ENCODE measurements at places on chromosomes 6 and 20. TPM values are rescaled to one million over a fixed set of nuclear protein-coding genes. Genes with fewer than 3 reads are reported as not detected.

Gene WFDC12
- not detected for total RNA-seq

Gene PRRC2A
- total RNA-seq, result 111 TPM

Gene B4GALT5
- 31.7 TPM for total RNA-seq

Gene TPBG
- 28.1 TPM for total RNA-seq

Gene SNX5
- 232 TPM for total RNA-seq

Gene ERVFRD-1
- 0.24 TPM for total RNA-seq

Gene IP6K3
- 0.19 TPM for total RNA-seq

Gene HLA-DOB
- 1.6 TPM for total RNA-seq

Gene FAM83D
- 0.93 TPM for total RNA-seq

Gene GTSF1L
- not detected for total RNA-seq

Gene C20orf144
- total RNA-seq, result not detected

DNA sequence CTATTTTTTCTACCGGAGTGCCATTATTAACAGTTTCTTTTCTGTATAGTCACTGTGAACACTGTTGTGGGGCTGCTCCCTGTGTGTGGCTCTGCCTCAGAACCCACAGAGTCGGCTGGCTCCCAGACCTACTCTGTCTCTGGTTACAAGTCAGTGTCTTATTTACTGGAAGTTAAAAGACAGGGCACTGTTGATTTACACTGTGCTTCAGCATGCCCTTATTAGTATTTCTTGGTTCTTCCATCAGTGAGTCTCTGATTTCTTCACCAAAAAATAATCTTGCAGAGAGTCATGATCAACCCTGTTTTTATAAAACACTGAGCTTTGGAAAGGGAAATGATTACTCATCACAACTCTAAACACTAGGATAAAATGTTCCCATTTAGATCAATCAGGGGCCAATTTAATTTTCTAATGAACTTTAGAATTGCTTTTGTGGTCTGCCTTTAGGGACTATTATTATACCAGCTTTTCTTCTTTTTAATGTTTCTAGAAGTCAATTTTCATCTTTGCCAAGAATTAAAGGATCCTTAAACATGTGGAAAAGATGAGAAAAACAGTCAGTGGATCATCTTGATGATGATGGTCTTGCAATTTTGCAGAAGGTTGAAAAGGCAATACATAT is 92.6 kb downstream of the UTRN start:
- DNase-seq, result no peak

DNA sequence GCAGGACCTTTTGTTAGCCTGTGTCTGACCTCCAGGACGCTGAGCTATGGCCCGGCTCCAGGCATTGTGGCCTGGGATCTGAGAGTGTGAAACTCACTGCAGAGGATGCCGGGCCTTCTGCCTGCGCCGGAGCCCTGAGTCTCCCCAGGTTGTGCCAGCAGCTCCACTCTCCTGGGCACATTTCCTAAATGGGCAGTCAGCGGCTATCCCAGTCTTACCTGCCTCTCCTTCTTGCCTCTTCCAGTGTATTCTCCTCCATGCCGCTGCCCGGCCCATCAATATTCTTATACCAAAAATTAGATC is 397.8 kb downstream of the CDH4 start:
- DNase-seq, result no peak

DNA sequence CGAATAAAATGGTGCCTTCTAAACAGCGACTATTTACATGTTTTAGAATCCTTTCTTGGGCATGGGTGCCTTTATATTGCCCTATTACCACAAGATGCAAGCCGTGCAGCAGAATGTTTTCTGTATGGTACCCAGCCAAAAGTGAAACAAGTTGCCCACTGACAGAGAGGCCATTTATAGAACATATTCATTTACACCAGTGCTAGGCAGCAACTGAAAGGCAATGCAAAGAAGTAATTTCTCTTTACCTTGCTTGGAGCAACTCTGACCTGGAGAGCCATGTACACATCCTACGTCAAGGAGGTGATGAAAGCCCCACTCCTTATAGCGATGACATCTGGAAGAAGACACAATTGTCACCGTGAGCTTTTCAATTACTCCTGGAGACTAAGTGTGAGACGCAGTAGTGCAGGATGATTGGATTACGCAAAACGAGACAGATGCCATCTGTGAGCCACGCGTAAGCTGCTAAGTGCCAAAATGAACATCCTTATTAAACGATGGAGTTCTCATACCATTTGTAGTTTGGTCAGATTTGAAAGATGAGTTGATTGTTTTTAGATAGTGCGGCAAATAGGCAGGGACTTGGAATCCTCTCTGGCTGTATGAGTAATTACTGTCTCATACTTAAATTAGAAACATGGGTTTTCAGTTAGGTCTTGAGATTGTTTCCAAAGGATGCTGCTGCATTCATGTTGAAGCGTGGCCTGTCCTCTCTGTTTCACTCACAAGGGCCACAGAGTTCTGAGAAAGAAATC is at the start of gene TMEM244:
Gene TMEM244, minus strand, starts transcription at position 408 of the 758 bp plus-strand sequence. Its CDS starts 127 bp downstream, at position 281.
- no peak for DNase-seq

DNA sequence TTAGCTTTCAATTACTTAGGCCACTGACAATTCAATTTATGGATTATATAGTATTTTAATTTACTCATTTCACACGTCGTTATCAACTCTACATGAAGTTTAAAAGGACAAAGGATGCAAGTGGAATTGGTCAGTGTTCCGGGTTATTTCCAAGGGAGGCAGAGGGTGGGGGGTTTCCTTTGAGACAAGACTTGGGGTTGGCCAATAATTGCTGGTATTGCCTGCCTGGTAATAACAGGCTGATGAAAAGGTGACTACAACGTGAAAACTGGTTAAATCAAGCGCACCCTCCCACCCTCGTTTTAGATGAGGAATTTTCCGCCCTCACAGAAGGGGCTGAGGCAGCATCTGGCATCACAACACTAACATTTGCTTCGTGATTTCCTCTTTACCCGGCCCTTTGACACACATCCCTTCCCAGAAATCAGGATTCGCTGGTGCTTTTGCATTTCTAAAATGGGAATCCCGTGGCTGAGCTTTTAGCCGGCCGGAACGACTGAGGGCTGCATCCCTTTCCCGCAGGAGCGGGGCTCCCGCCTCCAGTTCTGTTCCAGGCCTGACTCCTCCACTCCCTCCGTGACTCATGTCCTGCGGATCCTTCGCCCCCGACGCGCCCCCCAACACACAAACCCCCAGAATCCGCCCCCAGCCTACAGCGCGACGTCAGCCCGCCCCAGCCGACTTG is 999 bp upstream of the PIM1 start:
- peak; percentile 47 for DNase-seq

- no peak for DNase-seq
Measured at GRCh38 chr6:70398783-70399728, 14.3 kb upstream of the FAM135A start.

DNA sequence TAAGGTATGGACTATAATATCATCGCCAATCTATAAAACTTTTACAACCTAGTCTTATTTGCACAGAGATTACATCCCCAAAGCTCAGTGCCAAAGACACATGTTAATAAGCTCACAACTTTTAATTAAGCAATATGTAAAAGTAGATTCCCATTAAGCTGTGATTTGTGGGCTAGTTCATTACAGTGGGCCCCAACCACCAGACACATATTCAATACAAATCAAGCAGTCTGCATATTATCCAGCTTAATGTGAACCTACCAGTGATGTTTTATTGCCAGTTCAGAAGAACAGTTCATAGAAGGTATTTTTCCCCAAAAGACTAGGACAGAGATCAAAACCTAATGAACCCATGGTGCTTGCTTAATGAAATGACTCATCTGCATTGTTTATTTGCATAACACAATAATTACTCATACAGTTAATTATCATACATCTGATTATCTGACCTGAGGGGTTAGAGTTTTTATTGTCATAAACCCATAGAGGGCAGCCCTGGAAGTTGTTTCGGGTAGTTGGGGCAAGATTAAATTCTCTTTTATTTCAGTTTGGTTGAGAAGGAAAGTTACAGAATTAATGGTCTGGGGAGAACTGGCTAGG is 831.0 kb downstream of the TFAP2A start:
- DNase-seq, result no peak

GRCh38 chr6:111411046-111411445 is 72.0 kb downstream of the REV3L start:
- no peak for DNase-seq

DNA sequence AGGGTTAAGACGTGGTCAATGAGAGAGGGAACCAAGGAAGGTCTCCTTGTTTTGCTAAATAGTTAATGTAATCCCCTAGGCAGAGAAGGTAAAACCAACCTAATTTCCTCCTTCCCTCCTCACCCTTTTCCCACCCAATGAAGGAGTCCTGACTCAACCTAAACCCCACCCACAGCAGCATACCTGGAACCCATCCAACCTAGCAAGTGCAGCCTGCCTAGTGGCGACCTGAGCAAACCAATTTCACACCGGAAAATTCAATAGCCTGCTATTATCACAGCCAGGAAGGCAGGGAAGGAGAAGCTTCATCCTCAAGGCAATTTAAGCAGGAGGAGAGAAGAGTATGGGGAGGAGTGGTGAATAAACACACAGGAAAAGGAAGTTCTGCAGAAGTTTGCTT is 46.9 kb downstream of the OSTM1 start:
- DNase-seq, result no peak

GRCh38 chr6:112408522-112408921 is 61.4 kb downstream of the RFPL4B start:
- DNase-seq, result no peak

GRCh38 chr20:7924692-7925091 is 15.6 kb downstream of the HAO1 start:
- DNase-seq, result no peak

DNA sequence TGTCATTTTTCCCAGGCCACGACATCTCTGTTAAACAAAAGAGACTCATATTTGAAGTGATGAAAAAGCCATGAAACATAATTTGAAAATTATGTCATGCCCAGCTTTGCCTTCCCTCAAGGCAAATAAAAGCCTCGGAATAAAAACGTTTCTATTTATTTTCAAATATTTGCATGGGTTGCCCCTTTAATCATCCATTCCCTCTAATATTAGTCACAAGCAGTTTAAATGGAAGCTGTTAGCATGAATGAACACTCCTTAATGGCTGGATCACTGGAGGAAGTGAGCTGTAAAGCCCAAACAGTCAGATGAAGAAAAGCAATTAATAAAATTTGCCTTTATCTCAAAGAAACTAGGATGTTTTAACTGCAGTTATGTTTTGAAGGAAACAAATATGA is 69.3 kb upstream of the STMND1 start:
- DNase-seq, result no peak

GRCh38 chr6:70563530-70563929 is 3.2 kb upstream of the SDHAF4 start:
- DNase-seq, result no peak

GRCh38 chr6:43395776-43396175 is 26.3 kb upstream of the ZNF318 start:
- no peak for DNase-seq

GRCh38 chr20:63273635-63274380 is 1.2 kb downstream of the ARFGAP1 start:
- DNase-seq, result no peak

- DNase-seq, result no peak
Measured at GRCh38 chr6:95431637-95432228, 145.6 kb upstream of the MANEA start.

GRCh38 chr6:134375220-134375580 is 57.3 kb upstream of the SGK1 start:
- no peak for DNase-seq

DNA sequence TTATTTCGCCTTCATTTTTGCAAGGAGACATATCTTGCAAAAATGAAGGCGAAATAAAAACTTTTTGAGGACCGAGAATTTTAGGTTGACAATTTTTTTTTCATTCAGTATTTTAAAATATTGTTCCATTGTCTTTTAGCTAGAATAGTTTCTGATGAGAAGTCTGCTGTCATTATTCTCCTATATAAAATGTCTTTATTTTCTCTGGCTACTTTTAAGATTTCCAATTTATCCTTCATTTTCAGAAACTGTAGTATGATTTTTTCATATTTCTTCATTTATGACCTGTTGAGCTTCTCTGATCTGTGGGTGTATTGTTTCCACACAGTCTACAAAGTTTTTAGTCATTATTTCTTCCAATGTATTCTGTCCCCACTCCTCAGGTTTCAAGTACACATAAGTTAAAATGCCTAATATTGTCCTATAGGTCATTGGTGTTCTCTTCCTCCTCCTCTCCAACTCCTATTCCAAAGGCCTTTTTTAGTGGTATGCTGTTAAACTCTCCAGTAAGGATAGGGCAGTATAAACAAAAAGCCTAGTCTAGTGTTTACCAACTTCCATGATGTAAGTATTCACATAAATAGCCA is 15.7 kb downstream of the AHI1 start:
- DNase-seq, result no peak

DNA sequence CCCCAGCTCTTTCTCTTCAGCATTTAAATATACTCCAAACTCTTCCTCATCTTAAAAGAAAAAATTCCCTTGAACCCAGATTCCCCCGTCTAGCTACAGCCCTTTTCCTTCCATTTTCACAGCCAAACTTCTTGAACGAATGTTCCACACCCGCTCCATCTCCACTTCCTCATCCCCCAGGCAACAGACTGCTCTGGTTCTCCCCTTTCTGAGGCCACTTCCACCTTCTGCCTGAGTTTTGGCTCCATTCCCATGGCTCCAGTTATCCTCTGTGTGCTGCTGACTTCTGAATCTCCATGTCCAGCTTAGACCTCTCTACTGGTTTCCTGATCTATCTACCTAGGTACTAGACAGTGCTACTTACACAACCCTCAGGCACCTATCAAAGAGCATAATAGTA is 106.4 kb downstream of the RALGAPA2 start:
- no peak for DNase-seq

DNA sequence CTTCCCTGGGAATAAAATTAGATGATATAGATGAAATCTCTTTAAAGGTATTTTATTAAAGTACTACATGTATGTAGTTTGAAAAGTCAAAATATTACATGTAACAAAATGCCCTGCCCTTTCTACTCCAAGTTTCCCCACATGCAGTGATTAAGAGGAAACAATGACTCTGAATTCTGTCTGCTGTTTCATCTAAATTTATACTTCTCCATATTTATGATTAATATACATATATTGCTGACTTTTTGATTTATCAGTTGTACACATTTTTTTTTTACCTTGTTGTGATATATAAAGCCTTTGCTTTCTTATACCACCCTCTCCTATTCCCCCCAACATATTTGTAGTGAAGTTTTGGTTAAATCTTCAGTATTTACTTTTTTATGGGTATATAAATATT is 127.9 kb downstream of the ZFAND3 start:
- DNase-seq, result no peak

DNA sequence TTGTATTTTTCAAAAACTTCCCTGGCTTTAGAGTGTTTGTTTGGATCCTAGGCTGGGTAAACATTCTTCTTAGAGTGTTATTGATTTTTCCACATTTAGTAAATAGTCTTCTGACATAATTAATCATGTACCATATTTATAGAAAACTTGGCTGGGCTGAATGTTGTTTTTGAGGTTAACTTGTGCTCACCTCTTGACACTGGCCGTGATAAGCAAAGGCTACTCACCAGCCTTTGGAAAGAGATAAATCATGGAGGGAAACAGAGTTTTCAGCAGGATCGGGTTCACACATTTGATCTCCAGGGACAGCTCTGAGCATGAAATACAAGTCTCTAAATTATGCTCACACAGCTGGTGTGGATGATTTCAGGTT is 6.2 kb upstream of the CD93 start:
- DNase-seq, result no peak

GRCh38 chr6:38460186-38460585 is 179.5 kb downstream of the BTBD9 start:
- no peak for DNase-seq

GRCh38 chr6:169639653-169640278 is 62.1 kb downstream of the WDR27 start:
- no peak for DNase-seq

Data from omental fat pad (tissue), 4 donors.